Activated naive CD4-positive, alpha-beta T cell (primary cell): ENCODE measurements at places on chromosomes 1 and 21.

- no peak for DNase-seq
Observed at GRCh38 chr1:56645677-56646305, 677 bp downstream of the PRKAA2 start.

- no peak for DNase-seq
Observed at GRCh38 chr1:210916548-210916947, 217.4 kb downstream of the KCNH1 start.

DNA sequence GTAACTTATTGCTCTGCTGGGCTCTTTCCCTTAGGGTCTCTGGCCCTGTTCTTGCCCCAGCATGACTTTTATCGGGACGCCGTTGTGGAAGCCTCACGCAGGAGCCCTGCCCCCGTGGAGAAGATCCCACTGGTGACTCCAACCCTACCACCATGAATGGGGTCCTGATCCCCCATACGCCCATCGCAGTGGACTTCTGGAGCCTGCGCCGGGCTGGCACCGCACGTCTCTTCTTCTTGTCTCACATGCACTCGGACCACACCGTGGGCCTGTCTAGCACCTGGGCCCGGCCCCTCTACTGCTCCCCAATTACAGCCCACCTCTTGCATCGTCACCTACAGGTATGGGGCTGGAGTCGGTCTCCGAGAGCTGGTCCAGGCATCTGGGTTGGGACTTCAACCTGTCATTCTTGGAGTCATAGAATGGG lies 322 bp downstream of the DCLRE1B start:
- peak; percentile 26 for DNase-seq

- no peak for DNase-seq
Observed at GRCh38 chr1:34690269-34690668, 64.6 kb upstream of the GJB5 start.

- DNase-seq = no peak
Observed at GRCh38 chr1:45621895-45622523, 1.8 kb downstream of the CCDC17 start.

DNA sequence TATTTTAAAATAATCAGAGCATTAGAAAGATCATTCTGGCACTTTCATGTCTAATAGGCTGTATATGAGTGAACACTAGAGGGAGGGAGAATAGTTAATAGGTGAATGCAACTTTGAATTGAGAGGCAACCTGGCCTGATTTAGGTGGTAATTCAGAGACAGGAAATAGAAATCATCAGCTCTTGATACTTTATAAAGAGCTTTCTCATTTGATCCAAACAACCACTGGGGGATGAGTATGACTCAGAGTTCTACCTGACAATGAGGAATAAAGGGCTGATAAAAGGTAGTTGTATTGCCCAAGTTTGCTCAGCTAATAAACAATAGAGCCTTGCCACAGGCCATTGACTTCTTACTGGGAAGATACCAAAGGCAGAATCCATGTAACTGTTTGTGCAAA lies 5.2 kb upstream of the FAM89A start:
- DNase-seq = no peak
